Kidney glomerular epithelial cell (primary cell): ENCODE measurements at places on chromosomes 13 and 19.
A peak's percentile ranks its signal among the peaks of the same experiment; 100 is the strongest.

GRCh38 chr13:45289936-45290563 lies 50.9 kb downstream of the TPT1 start:
- DNase-seq: no peak

- no peak for DNase-seq
Observed at GRCh38 chr13:24280720-24281119, 28.7 kb upstream of the C1QTNF9 start.

DNA sequence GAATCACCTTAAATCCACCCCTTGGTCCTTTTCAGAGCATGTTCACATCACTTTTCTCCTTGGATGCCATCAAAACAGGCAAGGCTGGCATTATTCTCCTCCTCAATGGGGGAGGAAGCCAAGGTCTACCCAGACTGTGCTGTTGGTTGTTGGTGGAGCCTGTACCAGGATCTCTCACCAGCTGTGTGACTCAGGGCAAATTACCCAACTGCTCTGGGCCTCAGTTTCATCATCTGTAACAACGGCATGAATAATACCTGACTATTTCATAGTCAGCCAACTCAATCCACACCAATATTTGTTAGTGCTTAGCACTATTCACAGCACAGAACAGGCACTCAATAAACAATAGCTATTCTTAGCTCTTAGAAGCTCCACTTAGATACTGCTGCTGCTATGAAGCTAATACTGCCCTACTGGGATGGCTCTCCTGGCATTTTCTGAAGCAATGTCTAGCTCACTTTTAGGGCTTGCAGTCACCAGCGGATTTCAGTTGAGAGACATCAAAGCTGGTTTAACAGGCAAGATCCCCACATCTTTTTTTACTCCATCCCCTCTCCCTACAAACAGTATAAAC lies 116.9 kb downstream of the CCNA1 start:
- no peak for DNase-seq

GRCh38 chr13:51858433-51859247 lies 3.1 kb upstream of the CCDC70 start:
- no peak for DNase-seq

GRCh38 chr13:39776439-39776838 lies 121.0 kb downstream of the COG6 start:
- no peak for DNase-seq

DNA sequence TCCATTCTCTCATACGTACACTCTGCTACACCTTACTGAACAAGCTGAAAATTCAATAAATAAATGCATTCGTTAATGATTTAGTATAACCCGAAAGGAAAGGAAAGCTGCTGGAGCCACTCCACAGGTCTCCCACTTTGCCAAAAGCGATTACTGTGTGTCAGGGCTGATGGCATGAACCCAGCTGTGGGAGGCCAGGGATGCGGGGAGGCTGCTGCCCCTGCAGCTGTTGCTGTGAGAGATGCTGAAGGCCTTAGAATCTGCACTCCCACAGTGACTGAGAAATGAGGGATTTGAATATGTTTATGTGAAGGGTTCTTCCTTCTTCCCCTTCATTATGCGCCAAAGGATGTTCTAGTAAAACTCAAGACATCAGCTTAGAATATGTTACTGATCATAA lies 58.7 kb upstream of the NBEA start:
- DNase-seq: no peak

- no peak for DNase-seq
Observed at GRCh38 chr19:31448221-31448657, 99.0 kb upstream of the TSHZ3 start.

GRCh38 chr19:11422163-11423065 lies 3.3 kb upstream of the RGL3 start:
- DNase-seq: no peak

- no peak for DNase-seq
Observed at GRCh38 chr19:49168421-49168820, 10.8 kb downstream of the TRPM4 start.

GRCh38 chr19:21680671-21681070 lies 86.7 kb downstream of the ZNF100 start:
- DNase-seq: no peak

DNA sequence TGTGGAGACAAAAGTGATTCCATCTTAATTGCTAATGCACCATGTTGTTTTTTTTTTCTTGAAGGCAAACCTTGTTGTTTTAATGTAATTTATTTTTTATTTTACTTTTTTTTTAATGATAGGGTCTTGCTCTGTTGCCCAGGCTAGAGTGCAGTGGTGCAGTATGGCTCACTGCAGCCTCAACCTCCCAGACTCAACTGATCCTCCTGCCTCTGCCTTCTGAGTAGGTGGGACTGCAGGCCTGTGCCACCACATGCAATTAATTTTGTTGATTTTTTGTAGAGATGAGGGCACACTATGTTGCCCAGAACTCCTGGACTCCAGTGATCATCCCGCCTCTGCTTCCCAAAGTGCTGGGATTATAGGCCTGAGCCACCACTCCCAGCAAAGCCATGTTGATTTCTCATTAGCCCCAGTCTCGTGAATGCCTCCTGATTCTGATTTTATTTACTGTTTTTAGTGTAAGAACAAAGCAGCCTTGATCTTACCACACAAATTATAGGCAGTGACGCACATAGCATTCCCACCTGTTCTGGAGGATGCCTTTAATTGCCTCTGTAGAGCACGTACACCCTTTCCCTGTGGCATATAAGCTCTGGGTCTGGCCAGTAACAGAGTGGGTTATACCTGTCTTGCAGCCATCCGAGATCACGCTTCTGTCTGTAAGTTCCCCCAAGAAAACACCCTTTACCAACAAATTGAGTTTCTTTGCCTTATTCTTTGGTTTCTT lies 150.4 kb downstream of the GGACT start:
- DNase-seq: no peak

GRCh38 chr13:39811051-39811450 lies 155.6 kb downstream of the COG6 start:
- no peak for DNase-seq

GRCh38 chr19:23698711-23699520 lies 11.9 kb upstream of the ZNF675 start:
- DNase-seq: no peak

- DNase-seq: no peak
Observed at GRCh38 chr13:73715114-73715910, 418.9 kb downstream of the KLF12 start.

DNA sequence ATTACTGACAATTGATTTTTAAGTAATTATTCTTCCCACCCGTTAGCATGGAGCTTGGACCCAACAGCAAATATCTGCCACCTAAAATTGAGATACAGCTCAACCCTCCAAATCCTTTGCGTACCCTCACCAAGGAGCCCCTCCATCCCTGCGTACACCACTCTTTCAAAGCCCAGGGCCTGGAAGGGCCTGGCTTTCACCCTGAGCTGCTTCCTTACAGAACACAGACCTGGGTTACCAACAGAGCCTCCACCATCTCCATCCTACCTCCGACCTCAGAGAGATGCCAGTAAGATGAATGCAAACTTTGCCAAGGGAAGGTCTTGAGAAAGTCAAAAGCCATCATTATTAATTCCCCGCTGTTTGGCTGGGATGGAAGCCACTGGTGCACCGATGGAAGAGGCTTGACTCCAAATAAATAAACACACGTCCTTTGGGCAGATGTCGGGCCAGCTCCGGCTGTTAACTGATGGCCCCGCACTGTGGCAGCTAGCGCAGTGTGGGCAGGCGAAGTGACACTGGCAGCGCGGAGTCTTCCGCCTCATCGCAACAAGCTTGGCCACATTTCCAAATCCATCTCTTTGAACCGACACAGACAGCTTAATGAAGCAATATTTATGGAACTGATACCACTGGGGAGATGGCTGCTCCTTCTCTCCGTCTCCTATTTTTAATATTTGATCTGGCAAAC lies 150.2 kb upstream of the VSTM2B start:
- no peak for DNase-seq

DNA sequence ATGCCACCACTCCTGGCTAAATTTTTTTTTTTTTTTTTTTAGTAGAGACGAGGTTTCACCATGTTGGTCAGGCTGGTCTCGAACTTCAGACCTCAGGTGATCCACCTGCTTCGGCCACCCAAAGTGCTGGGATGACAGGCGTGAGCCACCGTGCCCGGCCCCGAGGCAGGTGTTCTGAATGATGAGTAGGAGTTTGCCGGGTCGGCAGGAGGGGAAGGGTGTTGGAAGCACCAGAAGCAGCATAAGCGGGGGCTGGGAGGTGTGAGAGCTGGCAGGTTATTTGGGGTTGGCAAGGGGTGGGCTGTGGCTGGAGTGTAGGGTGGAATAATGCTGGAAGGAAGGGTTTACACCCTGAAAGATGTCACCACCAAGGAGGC lies 1.8 kb downstream of the SPPL2B start:
- no peak for DNase-seq

GRCh38 chr19:9823816-9824215 lies 3.9 kb upstream of the UBL5 start:
- no peak for DNase-seq

DNA sequence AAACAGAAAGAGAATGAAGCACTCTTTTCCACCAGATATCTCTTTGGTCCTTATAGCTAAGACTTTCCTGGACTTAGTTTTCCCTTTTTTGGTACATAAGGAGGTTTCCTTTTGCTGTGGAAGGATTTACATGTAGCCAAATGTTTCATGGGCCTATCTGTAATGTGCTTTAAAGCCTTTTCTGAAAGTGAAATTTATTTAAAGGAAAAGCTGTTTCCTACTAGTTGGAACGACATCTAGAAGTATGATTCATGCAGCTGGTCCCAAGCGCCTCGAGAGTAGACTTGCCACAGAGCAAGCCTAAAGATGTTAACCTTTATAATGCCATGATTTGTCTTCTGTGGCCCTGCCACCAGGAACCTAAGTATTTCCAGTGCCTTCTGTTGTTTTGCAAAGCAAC lies 390.3 kb downstream of the DLEU7 start:
- DNase-seq: no peak

GRCh38 chr19:4124638-4125037 lies 716 bp upstream of the MAP2K2 start:
- DNase-seq: no peak

- peak; percentile 15 for DNase-seq
Observed at GRCh38 chr13:29847501-29847983, 2.9 kb downstream of the UBL3 start.

DNA sequence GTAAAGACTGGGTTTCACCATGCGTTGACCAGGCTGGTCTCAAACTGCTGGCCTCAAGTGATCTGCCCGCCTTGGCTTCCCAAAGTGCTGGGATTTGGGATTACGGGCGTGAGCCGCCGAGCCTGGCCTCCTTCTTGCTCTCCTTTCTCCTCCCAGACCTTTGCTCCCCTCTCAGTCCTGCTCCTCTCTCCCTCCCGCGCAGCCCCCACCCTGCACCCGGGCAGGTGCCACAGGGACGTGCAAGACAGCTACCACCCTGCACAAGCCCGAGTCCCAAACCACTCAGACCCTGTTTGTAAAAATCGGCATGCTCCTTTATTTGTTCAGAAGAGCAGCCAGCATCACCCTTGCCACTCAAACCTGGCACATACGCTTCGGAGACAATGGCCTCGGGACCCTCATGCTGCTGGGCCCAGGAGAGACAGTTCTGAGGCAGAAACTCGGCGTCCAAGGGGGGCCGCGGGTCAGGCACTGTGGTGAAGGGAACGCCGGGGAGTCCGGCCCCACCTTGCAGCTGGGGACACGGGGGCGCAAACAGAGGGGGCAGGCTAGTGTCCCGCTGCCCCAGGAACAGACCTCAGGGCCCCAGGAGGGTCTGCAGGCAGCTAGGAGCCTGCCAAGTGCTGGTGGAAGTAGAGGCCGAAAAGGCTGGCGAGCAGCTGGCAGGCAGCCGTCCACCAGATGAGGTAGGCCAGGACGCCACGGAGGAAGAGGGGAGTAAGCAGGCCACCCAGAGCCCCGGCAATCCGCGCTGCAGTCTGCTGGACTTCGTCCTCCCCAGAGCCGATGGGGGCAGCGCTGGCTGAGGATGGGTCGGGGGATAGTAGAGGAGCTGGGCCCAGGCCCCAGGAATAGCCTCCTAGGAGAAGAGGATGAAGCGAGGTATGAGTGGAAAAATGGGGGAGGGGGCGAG lies 18.7 kb downstream of the TMEM161A start:
- no peak for DNase-seq

- DNase-seq: no peak
Observed at GRCh38 chr13:98439126-98439828, 137.6 kb downstream of the STK24 start.

DNA sequence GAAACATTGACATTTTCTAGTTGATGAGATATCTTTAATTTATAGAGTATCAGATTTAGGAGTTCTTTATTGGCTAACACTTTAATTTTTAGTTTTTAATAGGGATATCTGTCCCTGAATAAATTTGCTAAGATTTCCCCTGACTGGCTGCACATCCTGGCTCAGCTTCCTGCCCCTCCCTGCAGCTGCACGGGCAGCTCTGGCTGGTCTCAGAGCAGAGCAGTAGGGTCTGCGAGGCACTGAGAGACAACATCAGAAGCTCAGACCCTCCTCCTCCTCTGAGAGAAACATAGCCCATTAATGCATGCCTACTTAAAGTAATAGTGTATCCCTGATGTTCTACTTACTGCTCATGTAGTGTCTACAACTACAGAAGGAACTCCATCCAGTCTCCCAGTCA lies 139.2 kb downstream of the TNFSF13B start:
- DNase-seq: no peak

GRCh38 chr13:114339857-114340534 lies 25.7 kb downstream of the CHAMP1 start:
- peak; percentile 33 for DNase-seq

DNA sequence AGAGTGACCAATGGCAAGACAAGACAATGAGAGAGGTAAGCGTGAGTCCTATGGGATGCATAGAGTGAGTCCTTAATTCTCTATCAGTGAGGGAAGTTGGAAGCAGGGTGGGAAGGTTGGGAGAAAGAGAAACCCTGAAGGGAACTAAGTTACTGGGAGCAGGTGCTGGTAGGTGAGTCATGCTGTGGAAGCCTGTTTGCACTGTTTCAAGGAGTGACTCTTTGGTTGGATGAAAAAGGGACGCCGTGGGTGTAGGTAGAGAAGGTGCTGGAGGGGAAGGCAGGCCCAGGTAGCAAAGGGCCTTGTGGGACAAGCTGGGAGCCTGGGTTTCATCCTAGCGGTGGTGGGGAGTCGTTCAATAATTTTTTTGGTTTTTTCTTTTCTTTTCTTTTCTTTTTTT lies 21.9 kb downstream of the IGFL1 start:
- no peak for DNase-seq

DNA sequence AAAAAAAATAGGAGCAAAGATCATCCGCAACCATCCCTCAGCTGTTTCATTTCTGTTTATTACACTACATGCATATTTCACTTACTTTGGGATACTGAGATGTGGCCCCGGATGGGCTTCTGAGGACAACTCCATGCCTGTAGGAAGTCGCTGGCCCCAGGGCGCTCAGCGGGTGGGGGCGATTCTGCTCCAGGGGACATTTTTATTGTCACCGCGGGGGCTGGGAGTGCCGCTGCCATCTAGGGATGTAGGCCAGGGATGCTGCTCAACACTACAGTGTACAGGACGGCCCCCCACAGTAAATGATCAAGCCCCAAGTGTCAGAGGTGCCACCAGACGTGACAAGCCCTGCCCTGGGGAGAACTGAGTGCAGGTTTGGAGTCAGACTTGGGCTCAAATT lies 6.4 kb upstream of the BST2 start:
- DNase-seq: no peak

DNA sequence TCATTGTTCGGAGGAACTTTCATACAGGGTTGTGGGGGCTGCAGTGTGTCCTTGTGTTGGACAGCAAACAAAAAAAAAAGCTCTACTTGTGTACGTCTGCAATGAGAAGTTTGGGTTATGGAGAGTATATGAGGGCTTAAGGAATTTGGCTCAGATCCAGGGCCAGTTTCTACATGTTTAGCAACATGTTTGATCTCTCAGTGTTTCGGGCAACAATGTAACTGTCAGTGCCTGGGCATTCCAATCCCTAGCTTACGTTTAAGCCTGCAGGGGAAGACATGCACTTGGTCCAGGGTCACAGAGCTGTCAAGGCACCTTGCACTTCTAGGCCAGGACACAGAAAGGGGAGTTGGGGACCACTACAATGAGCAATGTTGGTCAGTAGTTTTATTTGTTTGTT lies 13.9 kb downstream of the ZNF543 start:
- DNase-seq: no peak
